Stimulated activated CD8-positive, alpha-beta memory T cell treated with anti-CD3 and anti-CD28 coated beads, Interleukin-12 subunit alpha, Interleukin-12 subunit beta, amount 100 ng/mL, for 1 hour (primary cell): ENCODE measurements at places on chromosomes 2 and 18.

DNA sequence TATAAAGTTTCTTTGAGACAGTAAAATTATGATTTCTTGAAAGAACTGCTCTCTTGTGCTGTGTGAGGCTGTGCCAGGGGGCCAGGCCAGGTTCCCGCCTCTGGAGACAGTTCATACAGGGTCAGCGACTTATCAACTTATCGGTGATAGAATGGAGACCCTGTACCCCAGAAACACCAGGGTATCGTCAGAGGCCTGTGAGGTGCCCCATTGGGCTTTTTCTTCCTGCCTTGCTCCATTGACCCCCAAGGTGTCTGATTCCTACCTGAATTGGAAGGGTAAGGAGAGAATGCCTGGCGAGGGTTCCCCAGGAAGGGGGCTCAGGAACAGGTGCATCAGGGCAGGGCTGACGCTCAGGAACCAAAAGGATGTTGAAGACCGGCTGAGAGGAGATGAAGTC is 4.3 kb downstream of the DLX1 start:
- no peak for DNase-seq

GRCh38 chr2:118738106-118738505 is 109.3 kb downstream of the EN1 start:
- DNase-seq, result no peak

GRCh38 chr2:110865188-110865587 is 132.8 kb downstream of the ACOXL start:
- DNase-seq, result no peak

- DNase-seq, result no peak
Measured at GRCh38 chr2:210606001-210606400, 49.6 kb downstream of the CPS1 start.

GRCh38 chr18:57618910-57619309 is 2.7 kb downstream of the NARS1 start:
- DNase-seq, result no peak

DNA sequence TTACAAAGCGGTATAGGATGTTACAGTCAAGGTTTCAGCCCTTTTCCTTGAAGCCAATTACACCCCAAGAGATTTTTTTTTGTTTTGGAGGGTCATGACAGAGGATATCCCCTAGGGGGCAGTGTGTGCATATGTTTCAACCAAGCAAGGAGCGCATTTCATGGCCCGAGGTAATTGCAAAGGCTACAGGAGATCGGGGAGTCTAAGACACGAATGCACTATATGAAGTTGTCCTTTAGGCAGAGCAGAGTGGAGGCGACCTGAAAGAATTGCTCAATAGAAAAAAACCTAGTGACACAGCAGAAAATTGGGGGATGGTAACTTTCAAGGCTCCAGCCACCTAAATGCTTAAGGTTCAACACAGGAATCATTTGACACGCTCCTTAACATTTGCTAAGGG is 219.8 kb upstream of the PARD3B start:
- peak; percentile 33 for DNase-seq

GRCh38 chr2:111918383-111918806 is 20.0 kb downstream of the MERTK start:
- DNase-seq, result no peak

- no peak for DNase-seq
Measured at GRCh38 chr2:61993422-61994024, 88.0 kb downstream of the COMMD1 start.

- no peak for DNase-seq
Measured at GRCh38 chr18:56214706-56215105, 423.7 kb downstream of the TXNL1 start.
